Smooth muscle cell of bladder (primary cell): ENCODE measurements at places on chromosomes 2 and 18. TPM values are rescaled to one million over a fixed set of nuclear protein-coding genes. Genes with fewer than 3 reads are reported as not detected.

CCDC148 gene
- 0.28 and 0.46 TPM in 2 replicates for total RNA-seq

ERLEC1 gene
- 131 and 193 TPM in 2 replicates for total RNA-seq

ARHGEF33 gene
- total RNA-seq: 0.57 and 0.74 TPM in 2 replicates

SCN3A gene
- total RNA-seq: 1.00 and 3.1 TPM in 2 replicates

ATP8B1 gene
- 8.2 and 18.6 TPM in 2 replicates for total RNA-seq

KCTD1 gene
- 6.5 and 6.7 TPM in 2 replicates for total RNA-seq

ATAD2B gene
- 8.6 and 11.2 TPM in 2 replicates for total RNA-seq

PTPN2 gene
- 32.1 and 33.1 TPM in 2 replicates for total RNA-seq

SULT1C2 gene
- total RNA-seq: under 0.01 and 0.83 TPM in 2 replicates
